ENCODE measurements at places on chromosomes 6 and 20.

DNA sequence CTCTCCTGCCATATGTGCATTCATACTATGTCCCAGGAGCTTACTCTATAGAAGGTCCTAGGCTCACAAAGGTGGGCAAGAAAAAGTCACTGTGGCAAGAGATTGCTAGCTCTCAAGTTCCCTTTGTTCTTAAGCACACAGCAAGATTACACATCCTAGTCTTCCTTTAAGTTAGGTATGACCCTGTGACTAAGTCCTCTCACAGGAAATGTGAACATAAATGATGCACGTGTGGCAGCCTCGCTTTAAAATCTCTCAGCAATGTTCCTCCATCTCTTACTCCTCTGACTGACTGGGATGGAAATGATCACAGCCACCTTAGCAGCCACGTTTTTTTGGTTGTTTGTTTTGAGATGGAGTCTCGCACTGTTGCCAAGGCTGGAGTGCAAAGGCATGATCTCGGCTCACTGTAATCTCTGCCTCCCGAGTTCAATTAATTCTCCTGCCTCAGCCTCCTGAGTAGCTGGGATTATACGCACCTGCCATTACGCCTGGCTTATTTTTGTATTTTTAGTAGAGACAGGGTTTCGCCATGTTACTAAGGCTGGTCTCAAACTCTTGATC lies 35.7 kb upstream of the HAO1 start:
- DNase-seq: no peak

DNA sequence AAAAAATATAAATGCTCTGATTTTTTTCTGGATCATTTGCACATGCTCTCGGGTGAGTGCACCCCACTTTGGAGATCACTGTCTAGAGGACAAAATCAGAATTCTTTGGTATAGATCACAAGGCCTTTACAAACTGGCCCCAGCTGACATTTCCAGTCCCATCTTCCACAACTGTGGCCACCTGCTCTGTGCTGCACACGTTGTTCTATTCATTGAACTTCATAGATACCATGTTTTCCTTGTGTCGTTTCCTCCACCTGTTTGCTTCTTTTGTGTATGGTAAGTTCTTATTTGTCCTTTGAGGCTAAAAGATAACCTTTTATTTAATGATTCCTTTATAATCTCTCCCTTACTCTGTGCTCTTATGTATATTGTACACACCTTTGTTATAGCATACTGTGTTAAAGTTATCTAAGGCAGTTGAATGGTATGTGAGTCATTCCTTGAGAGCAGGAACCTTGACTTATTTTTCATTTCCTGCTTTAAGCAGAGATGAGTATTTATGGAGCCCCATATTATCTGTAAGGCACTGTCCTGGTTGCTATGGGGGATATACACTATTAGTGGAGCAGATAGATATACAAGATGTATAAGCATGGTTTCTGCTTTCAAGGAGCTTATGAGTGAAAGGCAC lies 12.0 kb upstream of the SLC17A5 start:
- DNase-seq: no peak

GRCh38 chr6:25660512-25660911 lies 8.5 kb downstream of the SCGN start:
- DNase-seq: no peak

DNA sequence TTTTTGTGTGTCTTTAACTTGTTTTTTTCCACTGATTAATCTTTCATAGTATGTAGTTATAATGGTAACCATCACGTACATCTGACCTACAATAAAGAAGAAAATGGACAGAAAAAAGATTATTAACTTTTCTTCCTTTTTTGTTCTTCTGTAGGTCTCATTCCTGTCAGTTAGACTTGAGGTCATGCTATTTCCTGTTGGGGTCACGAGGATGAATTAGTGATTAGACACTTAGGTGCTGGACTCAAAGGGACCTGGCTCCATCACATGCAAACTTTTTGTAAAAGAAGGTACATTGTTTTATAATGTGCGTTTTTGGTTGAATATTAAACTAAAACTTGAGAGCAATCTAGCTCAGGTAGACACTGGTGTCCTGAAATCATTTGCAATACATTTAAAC lies 14.8 kb downstream of the MARCKS start:
- DNase-seq: no peak

Data from transverse colon (tissue), 4 donors.